ENCODE measurements at places on chromosomes 1 and 21.

DNA sequence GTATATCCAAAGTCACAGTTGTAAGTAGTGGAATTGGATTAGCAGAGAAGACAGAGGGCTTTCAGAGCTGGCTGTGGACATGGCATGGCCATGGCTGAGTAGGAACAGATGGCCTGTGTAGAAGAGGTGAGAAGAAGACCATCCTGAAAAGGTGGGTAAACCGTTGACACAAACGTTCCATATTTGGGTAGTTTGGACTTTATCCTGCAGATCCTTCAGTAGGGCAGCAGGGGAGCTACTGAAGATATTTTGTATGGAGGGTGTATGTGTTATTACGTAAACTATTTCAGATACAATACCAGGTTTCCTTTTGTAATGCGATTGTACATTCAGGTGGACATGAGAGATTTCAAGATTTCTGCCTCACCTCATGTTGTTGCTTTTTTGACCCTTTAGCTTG lies 1.6 kb downstream of the UTP11 start:
- no peak for DNase-seq

GRCh38 chr1:8691662-8692061 lies 125.8 kb downstream of the RERE start:
- DNase-seq = no peak

DNA sequence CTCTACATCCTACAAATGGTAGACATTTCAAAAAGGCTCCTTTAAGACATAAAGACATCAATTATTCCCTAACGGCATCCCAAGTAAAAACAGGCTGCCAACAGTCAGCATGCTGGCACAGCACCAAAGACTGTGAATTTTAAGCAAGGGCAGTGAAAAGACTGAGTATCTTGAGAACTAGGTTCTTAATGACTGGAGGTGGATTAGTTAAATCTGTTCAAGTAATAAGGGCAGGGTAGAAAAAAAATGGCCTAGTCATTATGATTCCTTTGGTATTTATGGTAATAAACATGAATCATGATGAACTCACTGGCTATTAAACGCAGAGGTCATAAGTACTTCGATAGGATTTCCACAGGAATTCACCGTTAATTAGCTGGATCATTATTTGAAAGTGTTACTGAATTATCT lies 75.2 kb downstream of the KIFAP3 start:
- no peak for DNase-seq

DNA sequence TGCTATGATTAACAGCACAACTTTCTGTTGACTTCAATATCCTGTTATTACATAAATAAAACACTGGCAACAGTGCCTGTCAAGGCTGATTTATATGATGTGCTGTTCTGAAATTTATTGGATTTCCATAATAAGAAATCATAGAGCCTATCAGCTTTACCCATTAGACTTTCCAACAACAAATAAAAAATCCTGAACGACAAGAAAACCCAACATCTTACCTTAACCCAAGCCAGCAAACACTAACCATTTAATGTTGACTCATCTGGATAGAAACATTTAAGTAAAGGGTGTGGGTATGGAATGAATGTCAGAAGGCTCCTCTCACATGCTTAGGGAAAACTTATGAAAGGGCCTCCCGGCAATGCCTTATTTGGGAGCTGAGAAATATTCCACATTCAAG lies 165.1 kb downstream of the SLC45A1 start:
- no peak for DNase-seq

DNA sequence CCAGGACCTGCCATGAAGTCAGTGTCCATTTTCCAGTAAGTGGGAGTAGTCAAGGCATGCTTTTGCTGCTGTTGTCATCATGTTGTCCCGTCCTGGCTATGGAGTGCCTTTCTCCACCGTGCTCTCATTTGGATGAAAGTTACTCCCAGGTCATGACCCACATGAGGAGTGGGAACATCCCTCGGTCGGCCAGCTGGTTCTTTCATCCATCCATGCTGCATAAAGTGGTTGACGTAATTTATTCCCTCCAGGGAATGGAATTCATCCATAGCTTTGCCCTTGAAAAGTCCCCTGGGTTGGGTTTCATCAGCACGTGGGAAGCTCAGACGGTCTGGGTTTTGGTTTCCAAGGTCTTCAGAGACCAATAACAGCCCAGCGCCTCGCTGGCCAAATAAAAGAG lies 11.6 kb downstream of the PLA2G2A start:
- no peak for DNase-seq

DNA sequence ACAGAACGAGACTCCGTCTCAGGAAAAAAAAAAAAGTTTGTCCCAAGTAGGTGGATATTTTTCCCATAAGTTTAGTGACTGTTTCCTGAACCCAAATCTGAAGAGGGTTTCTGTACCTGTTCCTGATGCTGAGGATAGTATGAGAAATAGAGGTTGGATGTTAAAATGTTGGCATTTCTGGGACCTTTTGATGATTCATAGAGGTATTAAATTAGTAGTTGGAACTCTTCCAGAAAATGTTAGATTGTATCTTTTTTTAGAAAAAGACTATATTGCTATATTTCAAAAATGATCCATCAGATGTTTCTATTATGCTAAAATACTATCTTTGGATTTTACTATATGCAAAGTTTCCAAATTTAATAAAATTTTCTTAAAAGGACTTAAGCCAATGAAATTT lies 2.9 kb upstream of the CENPL start:
- DNase-seq = no peak

Data from colonic mucosa (tissue), 4 donors.